ENCODE measurements at places on chromosomes 3 and 15. TPM values are rescaled to one million over a fixed set of nuclear protein-coding genes. Genes with fewer than 3 reads are reported as not detected.

The PRR20G gene
- total RNA-seq, result not detected

The ARL8B gene
- 73.9 TPM for total RNA-seq

The TTLL3 gene
- total RNA-seq, result 19.8 TPM

The P2RY13 gene
- not detected for total RNA-seq

The CAND2 gene
- 5.1 TPM for total RNA-seq
